ENCODE measurements at places on chromosomes 6 and 20.
A peak's percentile ranks its signal among the peaks of the same experiment; 100 is the strongest.

DNA sequence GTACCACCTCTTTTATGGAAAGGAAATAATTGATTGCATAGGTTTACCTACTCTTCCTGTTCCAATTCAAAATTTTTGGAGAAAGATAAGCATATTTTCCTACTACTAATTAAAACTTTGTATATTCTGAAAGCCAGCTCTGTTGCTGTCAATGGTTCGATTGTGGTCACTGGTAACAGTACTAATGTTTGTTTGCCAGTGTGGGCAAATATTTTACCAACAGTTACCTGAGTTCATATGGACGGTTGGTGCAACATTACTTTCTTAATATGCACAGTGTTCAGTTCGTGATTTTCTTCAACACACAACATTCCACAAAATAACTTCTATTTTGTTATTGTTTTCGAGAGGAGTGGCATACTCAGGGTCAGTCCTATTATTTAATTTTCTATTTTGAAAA, 17.1 kb upstream of the CTAGE9 start:
- DNase-seq: no peak

- DNase-seq: no peak
Observed at GRCh38 chr6:158323561-158323958, 11.3 kb downstream of the TULP4 start.

GRCh38 chr6:147821295-147821897, 312.9 kb downstream of the SAMD5 start:
- DNase-seq: no peak

DNA sequence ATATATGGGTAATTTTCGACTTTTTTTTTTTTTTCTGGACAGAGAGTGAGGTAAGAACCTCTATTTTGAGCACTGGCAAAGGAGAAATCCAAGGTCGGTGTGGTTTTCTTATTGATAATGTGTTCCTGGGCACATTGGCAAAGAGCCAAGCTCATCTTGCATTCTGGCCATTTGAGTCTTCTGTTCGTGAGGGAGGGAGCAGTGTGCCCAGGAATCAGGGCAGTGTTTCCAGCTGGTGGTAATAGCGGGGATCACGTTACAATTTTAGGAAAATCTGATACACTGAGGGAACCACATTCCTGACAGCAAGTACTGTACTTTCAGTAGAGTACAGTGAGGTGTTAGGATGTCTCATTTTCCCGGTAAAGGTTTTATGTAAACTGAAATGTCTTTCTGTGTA, 442.3 kb upstream of the MAP3K7 start:
- no peak for DNase-seq

DNA sequence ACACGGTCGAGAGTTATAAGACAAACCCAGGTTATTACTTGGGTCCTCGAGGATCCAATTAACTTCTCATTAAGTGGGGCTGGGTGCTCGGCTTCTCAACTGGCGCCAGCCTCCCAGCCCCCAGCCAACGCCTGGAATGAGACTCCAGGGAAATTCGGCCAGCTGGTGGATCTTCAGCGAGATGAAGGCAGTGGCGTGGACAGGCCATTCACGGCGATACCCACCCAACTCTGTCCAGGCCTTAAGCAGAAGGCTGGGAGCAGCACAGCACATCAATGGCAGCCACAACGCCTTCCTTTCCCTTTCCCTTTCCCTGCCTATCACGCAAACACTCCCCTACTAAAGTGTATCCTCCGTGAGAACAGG, 868 bp downstream of the METTL24 start:
- DNase-seq: peak; percentile 8

DNA sequence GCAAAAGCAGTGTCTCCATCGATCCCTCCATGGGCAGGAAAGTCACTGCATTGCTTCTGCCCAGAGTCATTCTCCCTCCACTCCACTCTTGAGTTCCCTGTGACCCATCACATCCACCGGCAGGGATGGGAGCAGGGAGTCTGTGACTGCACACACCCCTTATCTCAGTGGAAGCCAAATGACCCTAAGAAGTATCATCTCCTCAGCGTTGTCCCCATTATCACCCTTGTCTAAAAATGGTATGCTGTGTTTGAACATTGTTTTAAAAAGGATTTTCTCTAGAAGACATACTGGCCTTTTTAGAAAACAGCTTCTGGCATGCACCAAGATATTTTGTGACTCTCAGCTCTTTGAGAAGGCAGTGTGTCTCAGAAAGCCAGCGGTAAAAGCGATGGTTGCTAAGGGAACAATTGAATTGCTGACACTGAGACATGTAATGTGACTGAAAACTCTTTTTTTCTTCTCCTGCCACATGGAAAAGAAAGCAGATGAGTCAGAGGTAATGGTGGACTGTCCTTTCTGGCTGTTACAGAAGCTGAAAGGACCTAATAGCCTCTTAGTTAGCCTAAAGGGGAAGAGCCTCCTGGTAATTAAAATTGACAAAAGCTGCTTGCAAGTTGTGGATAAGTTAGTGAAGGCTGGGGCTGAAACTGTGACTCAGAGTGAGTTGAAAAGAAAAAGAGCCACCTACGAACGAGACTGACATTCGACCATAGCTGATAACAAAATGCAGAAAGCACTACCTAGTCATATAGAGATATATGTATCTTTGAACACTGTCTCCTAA, 120.5 kb downstream of the MAP3K7 start:
- DNase-seq: no peak

DNA sequence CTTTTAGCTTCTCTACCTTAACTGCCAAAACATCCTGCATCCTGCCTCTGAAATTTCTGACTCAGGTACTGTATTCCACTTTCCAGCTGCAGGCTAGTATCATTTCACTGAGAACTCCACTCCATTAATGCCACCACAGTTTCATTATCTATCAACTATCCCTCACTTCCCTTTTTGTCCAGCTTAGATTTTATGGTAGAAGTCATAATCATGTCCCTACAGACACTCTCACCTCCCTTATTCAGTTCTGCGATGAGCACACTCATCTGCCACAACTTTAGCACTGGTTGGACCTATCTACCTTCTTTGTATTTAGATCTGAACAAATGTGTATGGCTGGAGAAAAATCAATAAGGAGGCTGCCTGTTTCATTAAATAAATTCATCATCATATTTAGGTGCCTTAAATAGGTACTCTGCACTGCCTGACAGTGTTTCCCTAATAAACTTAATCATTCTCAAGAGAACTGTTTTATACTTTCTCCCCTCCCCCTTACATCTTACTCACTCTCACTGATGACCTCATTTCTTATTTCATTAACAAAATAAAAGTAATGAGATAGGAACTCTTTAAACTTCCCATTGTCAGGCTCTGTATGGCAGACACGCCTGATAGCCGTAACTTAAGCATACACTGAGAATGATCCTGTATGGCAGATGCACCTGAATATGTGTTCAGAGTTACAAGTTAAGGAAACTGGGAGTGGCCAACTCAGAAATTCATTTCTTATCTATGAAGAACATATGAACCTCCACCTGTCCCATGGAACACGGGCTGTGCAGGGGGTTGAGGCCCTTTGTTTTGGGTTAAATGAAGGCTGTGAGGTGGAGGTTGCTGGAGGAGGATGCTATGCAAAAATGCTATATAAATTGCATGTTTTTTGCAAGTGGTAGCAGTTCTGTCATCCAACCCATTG, 95.3 kb upstream of the MAN1A1 start:
- DNase-seq: peak; percentile 78

- no peak for DNase-seq
Observed at GRCh38 chr6:166555086-166555485, 31.4 kb downstream of the RAMACL start.

Data from inflammatory macrophage treated with lipopolysaccharide for 4 hours (primary cell).